Ascending aorta (tissue), 2 donors: ENCODE measurements at places on chromosomes 16 and 17.

DNA sequence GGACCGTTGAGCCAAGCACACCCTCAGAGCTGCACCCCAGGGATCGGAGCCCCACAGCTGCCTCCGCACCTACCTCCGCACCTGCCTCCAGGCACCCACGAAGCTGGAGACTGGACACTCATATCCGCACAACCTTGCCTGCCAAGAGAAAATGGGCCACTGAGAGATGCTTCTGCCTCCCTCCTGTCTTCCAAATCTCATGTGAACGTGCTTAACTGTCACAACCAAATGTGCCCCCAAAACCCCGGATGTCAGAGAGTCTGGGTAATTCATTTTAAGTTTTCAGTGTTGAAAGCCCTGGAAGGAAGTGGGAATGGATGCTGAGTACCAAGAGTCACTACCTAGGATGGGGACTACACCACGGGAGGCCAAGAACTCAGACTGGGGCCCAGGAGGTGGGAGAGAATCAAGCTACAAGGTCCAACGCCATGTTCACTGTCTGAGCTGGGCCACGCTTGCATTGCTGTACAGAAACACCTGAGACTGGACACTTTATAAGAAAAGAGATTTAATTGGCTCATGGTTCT lies 49.5 kb upstream of the MEAK7 start:
- no peak for DNase-seq

DNA sequence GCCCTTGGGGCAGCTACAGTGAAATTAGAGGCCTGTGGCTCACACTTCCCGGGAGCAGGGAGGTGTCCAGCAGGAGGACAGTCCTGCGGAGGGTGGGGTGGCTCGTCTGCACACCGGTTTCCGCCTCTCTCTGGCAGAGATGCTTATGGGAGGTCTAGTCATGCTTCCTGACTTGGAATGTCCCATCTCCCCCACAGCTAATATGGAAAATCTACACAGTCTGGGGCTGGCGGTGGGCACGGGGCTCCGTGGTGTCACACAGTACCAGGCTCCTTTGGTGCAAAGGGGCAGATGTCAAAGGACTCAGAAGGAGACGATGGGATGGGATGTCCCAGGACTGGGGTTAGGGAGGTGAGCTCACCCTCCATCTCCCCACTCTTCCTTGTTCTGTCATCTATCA lies 44.1 kb upstream of the DOC2B start:
- DNase-seq, result peak; percentile 21

- DNase-seq, result no peak
Measured at GRCh38 chr16:68839831-68840230, 3.5 kb upstream of the TANGO6 start.

GRCh38 chr16:89115216-89115861 lies 21.7 kb downstream of the ACSF3 start:
- DNase-seq, result peak; percentile 85

GRCh38 chr17:7713782-7714181 lies 3.8 kb upstream of the DNAH2 start:
- no peak for DNase-seq

DNA sequence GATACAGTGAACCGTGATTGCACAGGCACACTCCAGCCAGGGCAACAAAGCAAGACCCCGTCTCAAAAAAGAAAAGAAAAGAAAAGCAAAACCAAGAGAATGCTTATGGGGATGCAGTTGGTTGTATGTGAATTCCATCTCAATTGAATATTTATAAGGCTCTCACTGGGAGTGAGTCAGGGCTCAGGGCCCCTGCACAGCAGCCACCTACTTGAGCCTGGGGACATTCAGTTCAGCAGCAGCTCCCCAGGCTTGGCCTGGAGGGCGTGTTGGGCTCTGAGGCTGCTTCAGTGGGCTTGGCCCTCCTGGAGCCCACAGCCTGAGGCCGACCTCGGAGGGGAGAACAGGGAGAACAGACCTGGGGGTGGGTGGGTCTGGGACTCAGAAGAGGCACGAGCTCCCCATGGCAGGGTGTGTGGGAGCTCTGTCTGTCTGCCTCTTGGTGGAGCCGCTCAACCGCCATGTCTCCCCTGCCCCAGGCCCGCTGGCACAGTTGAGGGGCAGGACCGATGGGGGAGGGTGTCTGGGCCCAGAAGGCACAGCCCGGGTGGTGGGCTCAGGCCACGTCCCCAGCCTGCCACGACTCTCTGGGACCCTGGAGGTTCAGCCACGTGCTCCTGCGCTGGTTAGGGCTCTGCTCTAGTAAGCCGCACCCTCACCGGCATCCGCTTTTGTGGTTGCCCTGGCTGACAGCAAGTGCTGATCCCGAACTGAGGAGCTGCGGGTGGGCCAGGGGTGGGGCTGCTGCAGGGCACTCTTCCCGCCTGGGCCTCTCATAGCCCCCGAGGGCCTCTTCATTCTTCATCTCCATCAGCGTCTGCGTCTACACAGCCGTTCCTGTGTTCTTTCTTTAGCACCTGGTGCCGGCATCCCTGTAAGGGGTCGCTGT lies 24.8 kb downstream of the ZFPM1 start:
- no peak for DNase-seq

GRCh38 chr17:14712611-14713021 lies 411.7 kb downstream of the HS3ST3B1 start:
- no peak for DNase-seq

- DNase-seq, result peak; percentile 87
Measured at GRCh38 chr17:8163978-8164814, 1.4 kb upstream of the VAMP2 start.

DNA sequence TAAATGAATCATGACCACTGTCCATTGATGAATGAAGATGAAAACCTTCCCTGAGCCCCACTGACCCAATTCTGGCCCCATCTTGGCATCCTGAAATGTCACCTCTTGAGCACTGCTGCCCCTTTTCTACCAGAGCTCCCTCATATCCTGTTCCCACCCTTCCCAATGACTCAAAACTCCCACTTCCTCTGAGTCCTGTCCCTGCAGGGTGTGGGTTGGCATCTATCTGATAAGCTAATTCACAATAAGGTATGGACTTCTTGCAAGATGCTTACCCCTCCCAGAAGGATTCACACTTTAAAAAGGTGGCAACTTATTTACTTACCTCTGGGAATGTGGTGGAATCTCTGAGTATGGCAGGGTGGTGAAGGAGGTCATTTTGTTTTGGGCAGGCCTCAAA lies 13.3 kb upstream of the CSNK2A2 start:
- no peak for DNase-seq

DNA sequence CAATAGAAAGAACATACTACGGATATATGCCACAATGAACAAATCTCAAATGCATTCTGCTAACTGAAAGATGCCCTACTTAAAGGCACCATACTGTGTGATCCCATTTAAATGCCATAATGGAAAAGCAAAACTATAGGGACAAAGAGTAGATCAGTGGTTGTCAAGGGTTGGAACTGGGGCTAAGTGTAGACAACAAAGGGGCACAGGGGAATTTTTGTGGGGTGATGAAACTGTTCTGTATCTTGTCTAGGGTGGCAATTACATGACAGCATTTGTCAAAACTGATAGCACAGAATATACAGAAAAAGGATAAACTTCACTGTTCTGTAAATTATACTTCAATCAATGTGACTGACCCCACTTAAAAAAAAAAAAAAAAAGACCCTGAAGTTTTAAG lies 17.7 kb downstream of the GFOD2 start:
- no peak for DNase-seq

DNA sequence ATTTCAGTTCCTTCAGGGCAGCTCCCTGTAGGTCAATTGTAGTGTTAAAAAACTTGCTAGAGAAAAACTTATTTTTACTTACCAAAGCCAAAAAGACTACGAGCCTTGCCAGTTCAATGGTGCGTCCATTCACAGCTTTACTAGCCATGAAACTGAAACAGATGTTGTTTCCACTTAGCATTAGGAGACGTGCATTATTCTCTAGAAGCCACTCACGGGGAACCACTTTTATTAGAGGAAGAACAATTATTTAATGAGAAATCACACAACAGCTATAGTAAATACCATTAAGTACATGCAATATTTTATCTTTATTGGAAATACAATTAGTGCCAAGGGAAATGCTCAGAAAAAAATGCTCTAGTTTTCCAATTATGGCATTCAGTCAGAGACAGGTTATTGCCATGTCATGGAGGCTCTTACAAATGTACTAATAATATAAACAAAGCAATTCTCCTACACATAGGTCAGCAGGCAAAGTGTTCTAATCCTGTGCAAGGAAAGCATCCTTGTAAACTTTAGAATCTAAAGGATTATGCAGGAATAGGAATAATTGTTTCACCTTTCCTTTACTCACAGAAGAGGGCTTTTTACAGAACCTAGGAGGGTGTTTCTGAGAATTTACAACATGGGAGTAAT lies 17.4 kb downstream of the LASP1NB start:
- no peak for DNase-seq

GRCh38 chr16:50467943-50468748 lies 80.0 kb upstream of the NKD1 start:
- no peak for DNase-seq

DNA sequence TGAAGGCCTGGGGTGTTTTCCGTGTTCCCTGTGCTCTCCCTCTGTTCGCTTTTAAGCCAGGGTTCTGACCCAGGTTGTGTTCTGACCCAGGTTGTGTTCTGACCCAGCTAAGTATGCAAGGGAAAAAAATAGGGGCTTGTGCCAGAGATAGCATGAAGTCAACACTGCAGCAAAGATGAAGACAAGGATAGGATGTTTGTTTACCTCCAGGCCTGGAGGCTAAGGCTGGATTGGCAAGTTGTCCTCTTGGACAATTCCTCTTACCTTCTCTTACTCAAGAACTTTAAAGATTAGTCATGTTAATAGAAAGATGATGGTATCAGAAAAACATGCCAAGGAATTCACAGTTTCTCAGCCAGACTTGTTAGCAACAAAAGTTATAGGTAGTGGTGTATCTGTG lies 19.4 kb downstream of the LYRM9 start:
- DNase-seq, result no peak

GRCh38 chr17:1298606-1299005 lies 19.1 kb downstream of the TRARG1 start:
- DNase-seq, result no peak

GRCh38 chr17:78367193-78367592 lies 7.3 kb upstream of the SOCS3 start:
- no peak for DNase-seq

DNA sequence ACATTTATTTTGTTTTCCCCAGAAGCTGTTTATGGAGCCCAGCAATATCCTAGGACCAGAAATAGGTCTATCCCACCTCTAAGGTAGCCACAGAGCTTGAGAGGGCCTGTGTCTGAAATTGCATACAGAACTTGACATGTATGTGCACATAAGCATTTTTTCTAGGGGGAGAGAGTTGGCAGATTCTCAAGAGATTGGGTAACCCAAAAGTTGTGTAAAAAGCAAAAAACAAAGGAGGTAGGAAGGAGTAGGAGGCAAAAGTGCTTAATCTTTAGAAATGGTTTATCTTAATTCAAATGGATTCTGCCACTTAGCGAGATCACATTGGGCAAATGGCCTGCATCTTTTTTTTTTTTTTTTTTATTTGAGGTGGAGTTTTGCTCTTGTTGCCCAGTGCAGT lies 3.5 kb downstream of the PLK1 start:
- DNase-seq, result no peak

GRCh38 chr17:74970395-74970794 lies 2.2 kb downstream of the HID1 start:
- no peak for DNase-seq

GRCh38 chr17:80219763-80220053 lies 425 bp downstream of the SGSH start:
- DNase-seq, result no peak

GRCh38 chr16:57601801-57602478 lies 26.5 kb upstream of the ADGRG1 start:
- no peak for DNase-seq

DNA sequence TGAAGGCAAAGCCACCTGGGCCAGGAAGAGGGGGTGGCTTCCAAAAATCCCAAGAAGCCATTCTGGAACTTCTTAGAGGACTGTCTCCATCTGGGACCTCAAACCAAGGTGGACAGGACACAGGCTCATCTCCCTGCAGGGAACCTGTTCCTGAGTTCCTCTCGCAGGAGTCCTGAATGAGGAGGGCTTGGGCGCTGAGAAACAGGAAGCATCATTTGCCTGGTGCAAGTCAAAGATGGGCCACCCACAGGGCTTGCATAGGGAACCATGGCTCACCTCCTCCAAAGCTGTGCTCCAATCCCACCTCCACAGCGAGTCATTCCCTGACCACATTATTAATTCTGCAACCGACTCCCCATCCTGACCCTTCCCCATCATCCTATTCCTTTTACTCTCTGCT lies 55.0 kb upstream of the RPL38 start:
- no peak for DNase-seq

DNA sequence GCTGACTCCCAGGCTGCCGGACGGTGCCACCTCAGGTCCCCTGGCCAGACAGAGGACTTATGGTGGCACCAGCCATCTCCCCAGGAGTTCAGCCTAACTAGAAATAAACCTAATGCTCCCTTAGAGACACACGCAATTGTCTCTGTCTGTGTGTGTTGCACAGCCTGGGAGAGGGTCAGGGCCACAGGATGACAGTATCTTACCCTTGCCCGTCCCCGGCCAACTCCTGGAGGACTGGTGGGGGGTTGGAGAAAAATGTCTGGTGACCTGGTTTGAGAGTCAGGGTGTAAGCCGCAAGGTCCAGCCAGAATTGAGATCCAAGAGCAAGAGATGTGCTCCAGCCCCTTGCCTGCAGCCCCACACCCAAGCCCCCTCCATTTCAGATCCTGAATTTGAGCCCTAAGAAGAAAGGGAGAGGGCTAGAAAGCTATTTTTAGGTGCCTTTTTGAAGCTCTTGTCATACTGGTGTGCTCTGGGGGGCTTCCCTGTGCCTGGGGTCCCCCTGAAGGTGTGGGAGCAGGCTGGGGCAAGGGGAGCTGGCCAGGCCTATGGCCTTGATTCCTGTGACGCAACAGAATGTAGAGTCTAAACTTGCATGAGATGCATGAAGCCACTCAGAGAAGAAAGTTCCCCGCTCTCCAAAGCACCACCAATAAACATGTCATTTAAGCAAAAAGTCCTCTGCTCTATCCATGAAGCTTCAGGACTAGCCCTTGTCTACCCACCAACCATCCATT lies 12.9 kb downstream of the ZNF319 start:
- DNase-seq, result no peak

DNA sequence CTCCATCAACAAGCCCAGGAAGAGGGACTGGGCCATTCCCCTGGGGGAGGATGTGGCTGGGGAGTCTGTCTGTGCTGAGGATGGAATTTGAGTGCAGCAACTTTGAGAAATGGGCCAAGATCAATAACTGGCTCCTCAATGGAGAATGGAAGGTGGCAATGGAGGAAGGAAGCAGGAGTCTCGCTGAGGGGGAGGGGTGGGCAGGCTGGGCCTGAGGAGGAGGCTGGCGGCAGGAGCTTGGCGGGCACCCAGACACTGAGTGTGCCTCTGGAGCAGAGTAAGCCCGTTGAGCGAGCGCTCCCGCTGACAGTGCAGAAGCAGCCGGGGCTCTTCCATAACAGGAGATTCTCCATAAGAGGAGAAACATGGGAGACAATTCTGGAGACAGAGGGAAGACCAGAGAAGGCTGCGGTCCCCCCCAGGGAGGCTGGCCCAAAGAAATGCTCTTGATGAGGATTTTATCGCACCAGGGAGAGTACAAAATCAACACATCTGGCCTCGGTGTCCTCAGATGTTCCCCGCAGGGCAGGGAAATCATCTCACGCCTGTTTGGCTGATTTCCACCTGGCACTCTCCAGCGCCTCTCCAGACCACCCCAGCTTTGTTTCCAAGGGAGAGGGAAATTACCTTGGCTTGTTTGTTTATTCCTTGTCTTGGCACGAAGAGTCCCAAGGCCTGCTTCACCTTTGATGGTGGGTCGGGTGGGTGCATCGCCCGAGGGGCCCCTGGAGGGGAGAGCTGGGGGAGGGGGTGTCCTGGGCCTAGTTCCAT lies 2.8 kb upstream of the MMP15 start:
- DNase-seq, result no peak

- no peak for DNase-seq
Measured at GRCh38 chr16:11152677-11153331, 103.2 kb downstream of the SOCS1 start.
